ENCODE measurements at places on chromosomes 1 and 21. TPM values are rescaled to one million over a fixed set of nuclear protein-coding genes. Genes with fewer than 3 reads are reported as not detected.

DNA sequence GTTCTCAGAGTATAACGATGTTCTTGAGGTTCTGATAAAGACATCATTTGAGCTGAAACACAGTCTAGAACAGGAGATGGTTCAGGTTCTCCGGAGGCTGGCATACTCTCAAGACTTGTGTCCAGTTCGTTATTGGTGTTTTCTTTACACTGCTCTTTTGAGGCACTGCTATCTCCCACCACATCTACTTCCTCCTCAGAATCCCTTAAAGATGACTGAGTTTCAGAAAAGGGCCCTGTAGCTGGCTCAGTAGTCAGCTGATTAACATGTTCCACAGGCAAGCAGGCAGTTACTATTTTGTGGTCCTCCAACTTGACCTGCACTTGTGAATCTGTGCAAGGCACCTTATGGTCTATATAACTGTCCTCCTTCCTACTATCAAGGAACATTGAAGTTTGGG lies 50.2 kb downstream of the ZZZ3 start:
- H3K27ac ChIP-seq = no peak overlapping the region
- DNase-seq = no peak
- H3K27me3 ChIP-seq = no peaks in the 10 kb centered on the region
- peaks cover 8% of the 10 kb centered on the region for H3K4me1 ChIP-seq
- H3K36me3 ChIP-seq = peaks cover 30% of the 10 kb centered on the region

DNA sequence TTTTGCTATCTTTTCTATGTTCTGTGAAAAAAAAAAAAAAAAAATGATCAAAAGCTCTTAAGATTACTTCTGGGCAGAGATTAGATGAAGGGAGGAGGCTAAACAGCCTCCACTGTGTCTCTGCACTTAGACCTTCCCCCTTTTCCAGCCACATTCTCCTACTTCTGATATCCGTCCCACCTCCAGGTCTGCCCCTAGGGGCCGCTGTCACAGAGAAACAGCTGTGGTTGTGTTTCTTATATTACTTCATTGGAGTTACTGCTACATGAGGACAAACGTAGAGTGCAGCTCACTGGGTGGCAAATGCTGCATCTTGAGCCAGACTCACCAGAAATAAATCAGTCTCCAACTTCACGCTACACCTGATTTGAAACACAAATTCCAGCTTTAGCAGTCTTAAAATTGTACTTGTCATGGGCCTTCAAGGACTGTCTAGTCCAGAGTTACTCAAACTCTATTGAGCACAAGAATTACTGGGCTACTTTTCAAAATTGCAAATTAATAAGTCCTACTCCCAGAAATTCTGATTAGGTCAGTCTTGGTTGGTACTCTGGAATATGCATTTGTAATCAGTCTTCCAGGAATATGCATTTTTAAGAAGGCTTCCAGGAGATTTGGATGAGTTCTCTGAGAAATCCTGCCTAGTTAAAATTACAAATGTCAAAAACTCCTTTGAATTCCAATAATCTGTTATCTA lies 125.2 kb upstream of the PTBP2 start:
- peaks cover 3% of the 10 kb centered on the region for H3K27me3 ChIP-seq
- peak; percentile 35 for DNase-seq
- no peak overlapping the region for H3K4me3 ChIP-seq
- H3K4me1 ChIP-seq = no peaks in the 10 kb centered on the region
- H3K27ac ChIP-seq = no peak overlapping the region

GRCh38 chr1:54814126-54814498 lies 13.0 kb upstream of the TTC22 start:
- no peak overlapping the region for H3K27ac ChIP-seq
- H3K27me3 ChIP-seq = no peaks in the 10 kb centered on the region
- no peak for DNase-seq
- peaks cover 6% of the 10 kb centered on the region for H3K4me1 ChIP-seq
- no peaks in the 10 kb centered on the region for H3K36me3 ChIP-seq
- H3K4me3 ChIP-seq = no peak overlapping the region

- H3K27me3 ChIP-seq = no peaks in the 10 kb centered on the region
- peaks cover 18% of the 10 kb centered on the region for H3K36me3 ChIP-seq
- DNase-seq = no peak
- H3K4me3 ChIP-seq = no peak overlapping the region
- no peaks in the 10 kb centered on the region for H3K4me1 ChIP-seq
Measured at GRCh38 chr1:31345635-31346034, 27.2 kb downstream of the FABP3 start.

DNA sequence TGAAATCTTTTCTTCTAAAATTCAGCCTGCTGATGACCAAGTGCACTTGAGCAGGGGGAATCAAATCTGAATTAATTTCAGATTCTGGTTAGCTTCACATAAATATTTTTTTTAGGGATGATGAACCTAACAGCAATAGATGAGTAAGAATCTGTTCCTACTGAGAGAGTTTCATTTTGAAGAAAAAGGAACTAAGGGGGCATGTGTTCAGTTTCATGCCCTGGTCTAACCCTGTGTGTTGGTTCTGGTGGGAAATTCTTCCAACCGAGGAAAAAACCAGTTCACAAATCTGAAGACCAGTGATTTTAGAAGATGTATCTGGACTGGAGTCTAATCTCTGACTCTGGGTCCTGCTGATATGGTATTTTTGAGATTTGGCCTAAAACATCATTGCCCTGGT lies 13.7 kb downstream of the SELL start:
- peak overlapping the region; percentile 94 for H3K27ac ChIP-seq
- H3K4me3 ChIP-seq = no peak overlapping the region
- peaks cover 75% of the 10 kb centered on the region for H3K36me3 ChIP-seq
- no peaks in the 10 kb centered on the region for H3K27me3 ChIP-seq
- H3K4me1 ChIP-seq = peaks cover 92% of the 10 kb centered on the region

DNA sequence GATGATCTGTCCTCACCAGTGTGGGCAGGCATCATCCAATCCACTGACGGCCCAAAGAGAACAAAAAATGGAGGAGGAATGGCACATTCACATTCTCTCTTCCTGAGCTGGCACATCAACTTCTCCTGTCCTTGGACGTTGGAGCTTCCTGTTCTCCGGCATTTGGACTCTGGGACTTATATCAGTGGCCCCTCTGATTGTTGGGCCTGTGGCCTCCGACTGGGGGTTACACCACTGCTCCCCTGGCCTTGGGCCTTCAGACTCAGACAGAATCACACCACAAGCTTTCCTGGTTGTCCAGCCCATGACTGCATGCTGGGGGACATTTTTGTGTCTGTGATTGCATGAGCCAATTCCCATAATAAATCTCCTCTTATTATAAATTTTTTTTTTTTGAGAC lies 20.1 kb downstream of the IFNLR1 start:
- no peak overlapping the region for H3K4me3 ChIP-seq
- peaks cover 12% of the 10 kb centered on the region for H3K36me3 ChIP-seq
- no peak for DNase-seq
- H3K4me1 ChIP-seq = no peaks in the 10 kb centered on the region
- H3K27me3 ChIP-seq = no peaks in the 10 kb centered on the region

Gene DIP2A
- 34.1 TPM for total RNA-seq

Gene LCE2C
- total RNA-seq = not detected

DNA sequence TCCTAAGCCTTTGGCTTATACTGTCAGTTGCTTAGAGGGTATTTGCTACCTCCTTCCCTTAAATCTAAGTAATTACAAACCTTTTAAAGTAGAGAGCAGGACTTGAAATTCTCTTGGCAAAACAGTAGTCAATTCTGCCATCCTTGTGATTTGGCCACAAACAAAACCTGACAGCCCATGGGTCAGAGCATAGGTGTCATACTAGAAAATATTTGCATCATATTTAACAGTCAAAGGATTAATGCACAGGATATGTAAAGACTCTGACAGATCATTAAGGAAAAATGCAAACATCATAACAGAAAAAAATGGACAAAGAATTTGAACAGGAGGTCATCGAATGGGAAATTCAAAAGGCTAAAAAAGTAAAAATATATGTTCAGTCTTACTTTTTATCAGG lies 50.5 kb downstream of the ZFYVE9 start:
- H3K27me3 ChIP-seq = no peaks in the 10 kb centered on the region
- no peaks in the 10 kb centered on the region for H3K36me3 ChIP-seq
- no peaks in the 10 kb centered on the region for H3K4me1 ChIP-seq
- H3K27ac ChIP-seq = no peak overlapping the region
- DNase-seq = no peak

DNA sequence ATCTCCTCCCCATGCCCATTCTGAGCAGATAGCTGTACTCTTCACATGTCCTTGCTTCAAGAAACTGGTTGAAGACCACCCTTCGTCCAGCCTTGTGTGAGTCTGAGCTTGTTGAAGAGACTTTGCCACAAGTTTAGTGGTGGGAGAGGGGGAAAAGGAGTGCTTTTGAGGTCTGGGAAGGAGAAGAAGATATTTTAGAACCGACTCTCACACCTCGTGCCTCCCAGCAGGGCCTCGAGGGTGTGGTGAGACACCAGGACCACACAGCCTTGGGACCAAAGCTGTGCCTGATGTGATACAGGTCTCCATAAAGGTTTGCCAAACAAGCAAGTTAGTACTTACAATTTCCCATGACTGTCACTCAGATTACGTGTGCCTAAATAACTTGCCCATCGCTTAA lies 201.8 kb downstream of the DYRK1A start:
- peaks cover 16% of the 10 kb centered on the region for H3K4me1 ChIP-seq
- H3K36me3 ChIP-seq = no peaks in the 10 kb centered on the region
- no peak overlapping the region for H3K4me3 ChIP-seq
- no peak overlapping the region for H3K27ac ChIP-seq

DNA sequence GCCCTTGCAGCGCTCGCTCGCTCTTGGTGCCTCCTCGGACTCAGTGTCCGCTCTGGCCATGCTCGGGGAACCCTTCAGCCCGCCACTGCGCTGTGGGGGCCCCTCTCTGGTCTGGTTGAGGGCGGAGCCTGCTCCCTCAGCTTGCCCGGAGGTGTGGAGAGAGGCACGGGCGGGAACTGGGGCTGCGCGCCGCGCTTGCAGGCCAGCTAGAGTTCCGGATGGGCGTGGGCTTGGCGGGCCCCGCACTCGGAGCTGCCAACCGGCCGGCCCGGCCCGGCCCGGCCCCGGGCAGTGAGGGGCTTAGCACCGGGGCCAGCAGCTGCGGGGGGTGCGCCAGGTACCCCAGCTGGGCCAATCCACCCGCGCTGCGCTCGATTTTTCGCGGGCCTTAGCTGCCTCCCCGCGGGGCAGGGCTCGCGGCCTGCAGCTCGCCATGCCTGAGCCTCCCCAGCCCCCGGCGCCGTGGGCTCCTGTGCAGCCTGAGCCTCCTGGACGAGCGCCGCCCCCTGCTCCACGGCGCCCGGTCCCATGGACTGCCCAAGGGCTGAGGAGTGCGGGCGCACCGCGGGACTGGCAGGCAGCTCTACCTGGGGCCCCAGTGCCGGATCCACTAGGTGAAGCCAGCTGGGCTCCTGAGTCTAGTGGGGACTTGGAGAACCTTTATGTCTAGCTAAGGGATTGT lies 217.0 kb upstream of the PKN2 start:
- H3K36me3 ChIP-seq = no peaks in the 10 kb centered on the region
- H3K27me3 ChIP-seq = peaks cover 19% of the 10 kb centered on the region
- H3K4me1 ChIP-seq = no peaks in the 10 kb centered on the region
- no peak for DNase-seq
- no peak overlapping the region for H3K4me3 ChIP-seq

Gene AKR1A1
- 186 TPM for total RNA-seq

Gene IVL
- total RNA-seq = not detected

DNA sequence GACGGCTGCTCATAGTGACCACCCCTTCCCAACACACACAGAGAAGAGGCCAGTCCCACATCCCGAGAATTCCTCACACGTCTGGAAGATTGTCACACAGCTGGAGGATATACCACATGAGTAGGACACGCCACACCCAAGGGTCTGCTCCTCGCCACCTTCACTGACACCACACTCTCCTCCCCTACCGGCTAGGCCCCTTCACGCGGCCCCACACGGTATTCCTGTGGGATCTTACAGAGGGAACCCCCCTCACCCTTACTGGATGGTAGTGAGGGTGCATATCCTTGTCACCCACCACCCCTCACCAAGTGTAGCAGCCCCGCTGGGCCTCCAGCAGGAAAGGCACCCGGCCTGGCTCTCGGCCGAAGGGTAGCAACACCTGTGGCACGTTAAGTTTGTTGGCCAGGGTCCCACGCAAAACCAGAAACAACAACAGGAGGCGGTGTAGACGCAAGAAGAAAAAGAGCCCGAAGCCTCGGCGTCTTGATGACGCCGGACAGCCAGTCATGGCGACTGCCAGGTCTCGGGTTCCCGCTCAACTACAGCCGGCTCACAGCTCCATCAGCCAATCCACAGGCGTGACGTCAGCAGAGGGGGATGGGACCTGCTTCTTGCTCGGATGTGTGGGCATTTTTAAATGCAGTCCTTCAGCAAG lies at the start of gene NUP210L:
NUP210L (minus strand) TSS at position 540 of the 658 bp plus-strand sequence.
- H3K4me3 ChIP-seq = no peak within 1 kb of the TSS
- DNase-seq = no peak
- H3K36me3 ChIP-seq = peaks cover 61% of the 10 kb centered on the region
